Hematopoietic multipotent progenitor cell treated with erythropoietin and hydrocortisone succinate and interleukin-3 and kit ligand, for 17 days (in vitro differentiated cells): ENCODE measurements at places on chromosomes 5 and 9.

DNA sequence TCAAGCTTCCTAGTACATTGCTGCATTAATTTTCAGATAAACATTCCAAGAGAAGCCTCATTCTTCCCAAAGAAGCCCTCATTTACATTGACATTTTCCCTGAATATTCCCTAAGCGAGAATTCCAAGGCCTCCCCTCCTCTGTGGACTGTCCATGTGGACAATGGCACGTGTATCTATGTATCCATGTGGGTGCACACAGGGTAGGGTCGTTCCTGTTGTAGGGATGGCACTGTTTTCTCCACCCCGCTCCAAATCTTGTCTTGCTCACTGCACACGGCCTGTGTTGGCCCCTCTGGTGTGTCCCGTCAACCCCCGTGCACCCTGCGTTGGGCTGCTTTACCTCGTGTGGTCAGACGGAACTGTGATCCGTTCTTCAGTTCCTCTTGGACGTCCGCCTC, 104.7 kb upstream of the IRX2 start:
- DNase-seq = no peak

- DNase-seq = no peak
These were observed 59.1 kb upstream of the PHF2 start for GRCh38 chr9:93517331-93517730.

- DNase-seq = no peak
These were observed 118.0 kb upstream of the OR13F1 start for GRCh38 chr9:104386013-104386412.

DNA sequence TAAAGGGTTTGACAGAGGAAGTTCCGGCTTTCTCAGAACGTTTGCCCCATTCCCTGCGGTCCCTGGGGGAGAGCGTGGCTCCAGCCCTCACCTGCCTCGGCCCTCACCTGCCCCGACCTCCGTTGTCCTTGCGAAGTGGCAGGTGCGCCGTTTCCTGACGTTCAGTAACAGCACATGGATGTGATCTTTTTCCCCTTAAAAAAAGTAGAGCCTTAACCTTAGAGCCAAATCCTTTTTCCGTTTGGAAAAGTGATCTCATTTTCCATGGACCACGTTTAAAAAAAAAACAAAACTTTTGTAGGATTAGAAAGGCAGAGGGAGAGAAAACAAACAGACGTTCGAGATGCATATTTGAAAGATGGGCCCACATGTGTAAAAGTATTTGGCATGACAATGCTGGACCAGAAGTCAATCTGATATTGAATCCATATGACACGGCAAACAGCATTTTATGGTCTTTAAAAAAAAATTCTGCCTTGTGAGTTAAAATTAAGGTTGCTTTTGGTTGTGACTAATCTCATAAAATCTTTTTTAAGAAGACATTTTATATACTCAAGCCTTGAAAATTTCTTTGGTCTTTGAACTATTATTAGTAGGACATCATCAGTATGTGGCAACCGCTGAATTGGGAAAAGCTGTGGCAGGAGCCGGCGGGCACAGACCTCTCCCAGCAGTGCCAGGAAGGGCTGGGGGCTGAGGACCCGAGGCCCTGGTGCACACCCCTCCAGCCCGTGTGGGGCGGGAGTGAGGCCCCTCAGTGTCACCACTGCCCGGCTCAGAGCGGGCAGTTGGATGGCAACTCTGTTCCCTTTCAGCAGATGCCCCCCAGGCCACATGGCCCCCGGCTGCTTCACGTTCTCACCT, 42.5 kb upstream of the EXOC3 start:
- no peak for DNase-seq

DNA sequence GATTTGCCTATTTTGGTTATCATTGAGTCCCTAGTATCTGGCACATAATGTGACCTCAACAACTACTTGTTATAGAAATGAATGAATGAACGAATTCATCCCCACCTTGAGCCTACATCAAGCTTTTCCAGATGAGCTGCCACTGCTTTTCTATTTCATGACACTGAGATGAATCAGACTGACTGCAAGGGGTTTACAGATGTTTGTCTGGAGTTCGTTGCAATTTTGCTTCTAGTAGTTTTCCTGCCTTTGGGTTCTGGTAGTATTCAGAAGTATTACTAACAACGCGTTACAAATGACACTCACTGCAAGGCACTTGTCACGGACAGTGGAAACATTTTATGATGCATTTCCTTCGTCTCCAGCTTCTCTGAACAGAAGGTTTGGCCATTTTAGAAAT, 222.3 kb downstream of the CD180 start:
- DNase-seq = no peak

- DNase-seq = no peak
These were observed 28.4 kb downstream of the SEMA6A start for GRCh38 chr5:116546033-116546742.

DNA sequence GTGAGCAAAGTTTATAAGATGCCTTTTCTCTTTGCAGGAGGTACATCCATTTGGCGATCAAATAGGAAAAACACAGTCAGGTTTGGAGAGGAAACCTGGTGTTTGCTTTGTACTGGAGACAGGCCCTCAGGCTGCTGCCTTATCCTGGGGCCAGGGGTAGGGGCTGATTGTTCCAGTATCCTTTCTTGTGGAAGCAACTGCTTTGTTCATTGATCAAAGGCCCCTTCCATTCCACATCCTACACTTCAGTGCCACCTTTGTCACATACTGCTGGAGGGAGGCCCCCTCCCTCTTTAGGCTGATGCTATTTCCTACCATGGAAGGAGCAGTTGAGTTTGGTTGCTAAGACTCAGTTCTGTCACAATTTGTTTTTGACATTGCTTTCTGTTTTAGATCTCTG, 778.1 kb downstream of the TLR4 start:
- no peak for DNase-seq

DNA sequence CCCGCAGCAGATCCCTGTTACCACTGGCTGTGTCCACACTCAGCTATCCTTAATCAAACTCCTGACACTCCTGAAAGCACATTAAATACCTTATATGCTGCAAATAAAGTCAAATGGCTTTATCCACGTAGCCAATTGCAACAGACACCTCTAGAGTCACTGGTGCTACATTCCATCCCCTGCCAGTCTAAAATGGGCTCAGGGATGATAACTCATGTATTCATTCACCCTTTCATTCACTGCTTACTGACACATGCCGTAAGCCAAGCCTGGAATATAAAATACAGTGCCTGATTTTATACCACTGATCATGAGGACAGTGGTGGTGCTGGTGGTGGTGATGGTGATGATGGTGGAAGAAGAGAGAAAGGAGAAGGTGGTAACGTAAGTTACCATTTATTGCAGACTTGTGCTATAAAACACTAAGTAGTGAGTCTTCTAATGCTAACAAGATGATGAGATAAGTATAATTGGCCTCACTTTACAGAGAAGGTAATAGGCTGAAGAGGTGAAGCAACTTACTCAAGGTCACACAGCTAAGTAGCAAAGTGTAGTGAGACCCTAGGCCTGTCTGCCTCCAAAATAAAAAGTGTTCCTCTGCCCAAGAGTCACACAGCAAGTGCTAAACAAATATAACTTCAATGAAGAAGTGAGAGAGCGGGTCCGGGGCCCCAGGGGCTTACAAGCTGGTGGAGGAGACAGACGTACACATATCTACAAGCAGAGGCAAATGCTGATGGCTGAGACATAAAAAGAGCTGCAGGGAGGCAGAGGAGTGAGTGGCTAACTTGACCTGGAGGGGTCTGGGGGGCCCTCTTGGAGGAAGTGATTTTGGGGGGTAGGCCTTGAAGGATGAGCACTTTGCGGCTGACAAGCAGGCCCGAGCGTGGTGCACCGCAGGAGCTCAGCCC, 1.2 kb downstream of the TTLL11 start:
- DNase-seq = peak; percentile 34

GRCh38 chr5:115480271-115480670, 64.3 kb downstream of the FEM1C start:
- DNase-seq = no peak

DNA sequence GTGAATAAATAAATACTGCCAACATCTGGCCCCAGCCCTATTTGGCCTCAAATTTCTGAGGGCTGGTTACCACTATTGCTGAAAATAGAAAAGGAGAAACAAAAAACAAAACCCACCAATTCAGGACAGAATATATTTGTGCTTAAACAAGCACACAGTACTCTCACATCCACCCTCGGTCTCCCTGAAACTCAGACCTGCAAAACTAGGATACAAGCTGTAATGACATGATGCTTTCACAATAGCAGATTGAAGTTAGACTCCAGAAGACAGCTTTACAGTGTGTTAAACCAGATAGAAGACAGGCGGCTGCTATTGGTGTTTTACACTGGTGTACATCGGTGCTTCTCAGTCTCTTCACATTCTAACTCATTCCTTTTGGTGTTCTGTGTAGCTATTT, 214.9 kb upstream of the DMRT1 start:
- DNase-seq = no peak

DNA sequence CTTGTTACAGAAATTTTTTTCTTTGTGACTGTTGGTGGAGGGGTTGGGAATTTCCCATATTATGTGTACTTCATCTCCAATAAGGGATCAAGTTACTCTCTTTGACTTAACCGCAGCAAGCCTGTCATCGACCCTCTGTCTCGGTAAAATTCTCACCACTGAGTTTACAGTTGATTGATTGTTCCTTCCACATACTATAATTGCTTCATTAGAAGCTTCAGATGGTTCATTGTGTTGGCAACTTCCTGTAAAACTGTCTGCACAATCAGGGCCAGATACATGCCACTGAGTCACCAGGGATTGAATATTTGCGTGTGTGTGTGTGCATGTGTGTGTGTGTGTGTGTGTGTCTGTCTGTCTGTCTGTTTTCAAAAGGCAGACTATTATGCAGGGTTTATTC, 176.6 kb downstream of the ZNF462 start:
- DNase-seq = no peak

- no peak for DNase-seq
These were observed 449.6 kb downstream of the SLCO4C1 start for GRCh38 chr5:101846496-101846895.

GRCh38 chr5:143678148-143678905, 133.6 kb upstream of the HMHB1 start:
- DNase-seq = no peak

- no peak for DNase-seq
These were observed 837 bp upstream of the AHRR start for GRCh38 chr5:320524-321229.

DNA sequence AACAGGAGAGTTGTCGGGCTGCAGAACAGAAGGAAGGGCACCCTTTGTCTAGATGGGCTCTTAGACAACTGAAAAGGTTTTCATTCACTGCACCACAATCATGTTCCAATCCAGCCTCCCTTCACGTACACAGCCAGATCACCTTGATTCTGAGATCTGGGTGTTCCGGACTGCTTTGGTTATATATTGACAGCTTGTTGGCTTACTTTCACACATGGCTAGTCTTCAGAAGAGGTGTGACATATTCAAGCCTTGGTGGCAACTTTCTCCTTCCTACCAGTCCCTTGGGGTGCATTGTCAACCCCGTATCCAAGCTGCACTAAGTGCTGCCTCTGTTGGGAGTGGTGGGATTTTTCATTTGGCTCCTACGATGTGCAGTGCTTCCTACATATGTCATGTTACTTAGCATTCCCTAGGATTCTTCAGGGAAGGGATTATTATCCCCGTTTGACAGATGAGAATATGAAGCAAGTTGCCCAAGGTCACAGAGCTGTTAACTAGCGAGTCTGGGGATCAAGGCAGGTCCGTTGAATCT, 100.6 kb downstream of the LIFR start:
- DNase-seq = no peak

GRCh38 chr5:90802474-90803317, 244.1 kb downstream of the ADGRV1 start:
- no peak for DNase-seq

DNA sequence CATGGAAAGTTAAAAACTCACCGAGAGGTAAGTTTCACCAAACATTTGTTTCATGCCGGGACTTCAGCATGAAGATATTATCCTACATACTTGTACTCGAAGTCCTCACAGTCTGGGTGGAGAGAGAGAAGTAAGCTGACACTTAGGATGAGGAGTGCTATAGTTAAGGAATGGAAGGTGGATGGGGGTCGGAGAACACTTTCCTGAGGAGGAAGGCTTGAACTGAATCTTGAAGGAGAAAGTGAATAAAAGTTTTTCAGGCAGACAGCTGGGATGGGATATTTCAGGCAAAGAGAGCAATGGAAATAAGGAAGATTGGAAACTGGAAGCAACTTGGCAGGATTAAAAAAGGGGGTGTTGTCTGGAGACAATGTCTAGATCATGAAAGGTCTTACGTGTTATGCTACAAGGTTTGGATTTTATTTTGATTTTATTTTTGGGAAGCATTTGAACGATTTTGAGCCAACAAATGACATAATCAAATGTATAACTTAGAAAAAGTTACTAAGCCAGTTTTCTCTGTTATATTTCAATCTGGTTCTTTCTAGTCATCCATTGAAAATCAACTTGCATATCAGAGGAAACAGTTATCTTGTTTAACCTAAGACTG, 167.1 kb downstream of the PAM start:
- no peak for DNase-seq

DNA sequence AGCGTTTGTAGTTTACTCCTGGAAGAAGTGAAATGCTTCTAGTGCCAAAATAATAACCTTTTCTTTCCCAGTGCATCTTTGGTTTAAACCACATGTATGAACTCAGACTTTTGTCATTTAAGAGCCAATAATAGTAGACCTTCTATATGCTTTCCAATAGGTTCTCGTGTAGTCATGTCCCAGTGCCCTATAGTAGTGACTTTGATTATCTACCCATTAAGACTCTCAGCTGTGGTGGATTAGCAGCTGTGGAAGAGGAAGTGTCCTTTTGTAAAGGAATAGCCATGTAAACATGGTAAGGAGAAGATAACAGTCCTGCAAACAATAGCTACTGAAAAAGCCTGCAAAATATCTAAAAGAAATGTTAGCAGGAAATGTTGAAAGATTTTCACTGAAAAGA, 765.3 kb downstream of the MTRR start:
- no peak for DNase-seq

DNA sequence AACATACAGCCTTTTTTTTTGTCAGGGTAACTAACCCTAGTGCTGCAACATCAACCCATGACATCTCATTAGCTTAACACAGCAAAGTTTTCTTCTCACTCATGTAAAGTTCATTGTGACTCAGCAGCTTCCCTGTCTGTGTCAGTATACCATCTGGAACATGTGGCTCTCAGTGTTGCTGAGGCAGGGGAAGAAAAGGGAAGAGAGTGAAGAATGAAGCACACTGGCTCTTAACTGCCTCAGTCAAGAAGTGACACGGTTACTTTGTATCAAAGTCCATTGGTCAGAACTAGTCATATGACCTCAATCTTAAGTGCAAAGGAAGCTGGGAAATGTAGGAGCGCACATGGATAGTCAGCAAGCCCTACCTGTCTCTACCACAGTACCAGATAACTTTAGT, 185.0 kb upstream of the ELL2 start:
- no peak for DNase-seq

- no peak for DNase-seq
These were observed 122.5 kb upstream of the TRPM3 start for GRCh38 chr9:71243951-71244350.

- no peak for DNase-seq
These were observed 15.1 kb downstream of the GSN start for GRCh38 chr9:121283080-121283398.

- no peak for DNase-seq
These were observed 161.5 kb upstream of the NR4A3 start for GRCh38 chr9:99660191-99660636.

GRCh38 chr9:115986508-115986907, 167.1 kb upstream of the PAPPA start:
- no peak for DNase-seq
